Activated CD4-positive, alpha-beta T cell treated with anti-CD3 and anti-CD28 coated beads, Interleukin-2, amount 10 ng/mL, durations not matched to agents 24 days and 14 days (primary cell): ENCODE measurements at places on chromosomes 13 and 19. TPM values are rescaled to one million over a fixed set of nuclear protein-coding genes. Genes with fewer than 3 reads are reported as not detected.

NFIX gene
- 8.3 and 10.4 TPM in 2 replicates for total RNA-seq

NANOS3 gene
- total RNA-seq = 1.4 and 1.9 TPM in 2 replicates

KLF1 gene
- total RNA-seq = 0.77 and 1.2 TPM in 2 replicates

CACNA1A gene
- 0.28 and 0.38 TPM in 2 replicates for total RNA-seq

NLRP5 gene
- not detected in 2 replicates for total RNA-seq

HS6ST3 gene
- total RNA-seq = not detected in 2 replicates

KCNK6 gene
- 18.7 and 20.1 TPM in 2 replicates for total RNA-seq

CPT1C gene
- 3.4 and 3.6 TPM in 2 replicates for total RNA-seq

ZNF813 gene
- total RNA-seq = 4.3 and 5.2 TPM in 2 replicates

RFPL4AL1 gene
- not detected in 2 replicates for total RNA-seq

APLP1 gene
- 2.0 and 2.4 TPM in 2 replicates for total RNA-seq

ZNF546 gene
- total RNA-seq = 4.4 and 6.7 TPM in 2 replicates

ZNF599 gene
- 2.2 and 2.4 TPM in 2 replicates for total RNA-seq

PSG6 gene
- total RNA-seq = not detected in 2 replicates

TGFBR3L gene
- total RNA-seq = 5.3 and 8.5 TPM in 2 replicates

SERPINE3 gene
- total RNA-seq = not detected in 2 replicates

GNG7 gene
- total RNA-seq = 0.07 and 0.09 TPM in 2 replicates

C19orf33 gene
- 0.52 TPM in 1 of 2 replicates, not detected in the other for total RNA-seq

ZNF560 gene
- total RNA-seq = not detected in 2 replicates

KBTBD7 gene
- total RNA-seq = 5.6 and 6.2 TPM in 2 replicates

JAK3 gene
- total RNA-seq = 226 and 239 TPM in 2 replicates

ZNF20 gene
- total RNA-seq = 2.0 and 2.1 TPM in 2 replicates

SPACA4 gene
- total RNA-seq = not detected in 2 replicates

SLC10A2 gene
- not detected in 2 replicates for total RNA-seq

KLK2 gene
- 0.33 and 0.75 TPM in 2 replicates for total RNA-seq

ZSCAN18 gene
- 4.8 and 5.3 TPM in 2 replicates for total RNA-seq

C19orf67 gene
- 0.54 and 0.58 TPM in 2 replicates for total RNA-seq

LIM2 gene
- total RNA-seq = 0.24 TPM in 1 of 2 replicates, not detected in the other

ZNF441 gene
- total RNA-seq = 3.1 and 4.0 TPM in 2 replicates

MISP3 gene
- 2.7 and 3.6 TPM in 2 replicates for total RNA-seq

FUT3 gene
- not detected in 2 replicates for total RNA-seq

SIGLEC5 gene
- total RNA-seq = not detected in 2 replicates

GDF15 gene
- total RNA-seq = 0.26 TPM in 1 of 2 replicates, not detected in the other

ZIC2 gene
- 0.07 TPM in 1 of 2 replicates, not detected in the other for total RNA-seq

ATP4A gene
- not detected in 2 replicates for total RNA-seq

ZNF506 gene
- total RNA-seq = 13.3 and 16.2 TPM in 2 replicates

POU4F1 gene
- 0.12 and 0.14 TPM in 2 replicates for total RNA-seq

UTP14C gene
- 12.2 TPM in 2 replicates for total RNA-seq

ARRDC2 gene
- 41.3 and 41.7 TPM in 2 replicates for total RNA-seq

KIR2DL3 gene
- total RNA-seq = 0.12 TPM in 1 of 2 replicates, not detected in the other

ZNF574 gene
- total RNA-seq = 16.7 and 18.5 TPM in 2 replicates

FGF22 gene
- not detected in 2 replicates for total RNA-seq

FSD1 gene
- 44.2 and 44.3 TPM in 2 replicates for total RNA-seq

ATXN8OS gene
- total RNA-seq = not detected in 2 replicates

MBD3L3 gene
- not detected in 2 replicates for total RNA-seq

NOVA2 gene
- total RNA-seq = not detected in 2 replicates

CCL25 gene
- not detected in 2 replicates for total RNA-seq

ZNF578 gene
- 0.12 TPM in 1 of 2 replicates, not detected in the other for total RNA-seq

SCGB2B2 gene
- 0.24 and 0.40 TPM in 2 replicates for total RNA-seq

ATP4B gene
- total RNA-seq = not detected in 2 replicates

DMKN gene
- total RNA-seq = not detected in 2 replicates

OR7A17 gene
- not detected in 2 replicates for total RNA-seq

MAMSTR gene
- 1.2 and 1.4 TPM in 2 replicates for total RNA-seq

ZNF160 gene
- 30.6 and 37.5 TPM in 2 replicates for total RNA-seq

HSD17B14 gene
- 0.44 and 0.47 TPM in 2 replicates for total RNA-seq
